ENCODE measurements at places on chromosomes 11 and 22. TPM values are rescaled to one million over a fixed set of nuclear protein-coding genes. Genes with fewer than 3 reads are reported as not detected.

Gene POU2AF1
- 0.19 TPM for polyA plus RNA-seq

Gene TUBA8
- polyA plus RNA-seq = 25.1 TPM

Gene ABCC8
- polyA plus RNA-seq = 1.8 TPM

Gene TRIM48
- not detected for polyA plus RNA-seq

Gene OR2D2
- polyA plus RNA-seq = not detected

Gene UVRAG
- polyA plus RNA-seq = 8.1 TPM

Gene OR52N4
- polyA plus RNA-seq = not detected

Gene KCNA4
- 0.10 TPM for polyA plus RNA-seq

Gene SMARCB1
- polyA plus RNA-seq = 67.8 TPM

Gene SEC14L6
- polyA plus RNA-seq = 0.22 TPM

Gene SLC22A8
- polyA plus RNA-seq = not detected

Gene TH
- polyA plus RNA-seq = 0.33 TPM

Gene IGSF22
- polyA plus RNA-seq = 11.8 TPM

Gene DDI1
- not detected for polyA plus RNA-seq

Gene GRM5
- not detected for polyA plus RNA-seq

Gene FGF3
- not detected for polyA plus RNA-seq

Gene KRTAP5-8
- not detected for polyA plus RNA-seq

Gene SCGB1C1
- polyA plus RNA-seq = 0.34 TPM

Gene MS4A4A
- polyA plus RNA-seq = 9.4 TPM

Gene BRSK2
- polyA plus RNA-seq = 1.2 TPM

Gene CENPM
- polyA plus RNA-seq = 5.3 TPM

Gene SLC37A2
- polyA plus RNA-seq = 2.3 TPM

Gene DTX4
- 18.2 TPM for polyA plus RNA-seq

Gene OR51E1
- polyA plus RNA-seq = 2.2 TPM

Gene BARX2
- polyA plus RNA-seq = 0.68 TPM

Gene CDC42BPG
- 0.91 TPM for polyA plus RNA-seq

Gene HBG2
- 4,005 TPM for polyA plus RNA-seq

Gene PANX3
- not detected for polyA plus RNA-seq

Gene FGF19
- polyA plus RNA-seq = 0.53 TPM

Gene OLFML1
- 35.0 TPM for polyA plus RNA-seq

Gene OR56A1
- not detected for polyA plus RNA-seq

Gene GNAZ
- polyA plus RNA-seq = 2.7 TPM

Gene RCOR2
- 11.5 TPM for polyA plus RNA-seq

Gene TRIM29
- polyA plus RNA-seq = not detected

Gene OR2AG2
- polyA plus RNA-seq = not detected

Gene CHADL
- 4.5 TPM for polyA plus RNA-seq

Gene OR51L1
- polyA plus RNA-seq = 0.06 TPM

Gene BBOX1
- 0.37 TPM for polyA plus RNA-seq
